ENCODE measurements at places on chromosomes 12 and 14.

GRCh38 chr12:52581066-52581465, 7.4 kb upstream of the KRT74 start:
- DNase-seq: no peak

GRCh38 chr12:121762269-121762668, 31.2 kb downstream of the RHOF start:
- DNase-seq: no peak

DNA sequence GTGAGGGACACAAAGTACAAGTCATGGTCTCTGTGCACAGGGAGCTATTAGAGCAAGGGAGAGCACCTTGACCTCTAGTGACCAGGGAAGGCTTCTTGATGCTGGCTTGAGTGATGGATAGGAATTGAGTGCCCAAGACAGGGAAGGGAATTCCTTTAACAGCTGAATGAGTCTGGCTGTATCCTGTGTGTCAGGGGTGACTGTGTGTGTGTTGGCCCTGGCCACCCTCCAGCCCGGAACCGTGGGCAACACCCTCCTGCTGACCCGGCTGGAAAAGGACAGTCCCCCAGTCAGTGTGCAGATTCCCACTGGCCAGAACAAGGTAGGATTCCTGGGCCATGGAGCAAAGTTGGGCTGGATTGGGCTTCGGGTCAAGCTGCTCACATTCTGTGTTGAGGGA, 5.5 kb upstream of the PFDN5 start:
- no peak for DNase-seq

GRCh38 chr12:120257041-120257821, 8.3 kb downstream of the PXN start:
- no peak for DNase-seq

DNA sequence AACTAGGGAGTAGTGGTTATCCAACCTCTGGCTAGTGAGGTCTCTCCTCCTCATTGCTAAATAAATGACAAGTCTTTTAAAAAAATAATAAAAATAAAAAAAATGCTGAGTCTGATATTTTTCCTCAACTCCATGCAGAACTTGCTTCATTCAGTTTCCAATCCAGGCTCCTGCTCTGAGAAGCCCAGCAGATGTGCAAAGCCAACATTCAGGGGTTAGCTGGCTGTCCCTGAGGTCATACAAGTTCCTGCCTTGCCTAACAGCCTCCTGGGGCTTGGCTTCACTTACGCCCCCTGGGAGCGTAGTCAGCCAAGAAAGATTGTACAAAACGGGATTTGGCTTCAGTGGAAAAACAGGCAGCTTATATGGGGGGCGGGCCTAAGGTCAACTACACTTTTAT, 23.3 kb downstream of the RTRAF start:
- no peak for DNase-seq

DNA sequence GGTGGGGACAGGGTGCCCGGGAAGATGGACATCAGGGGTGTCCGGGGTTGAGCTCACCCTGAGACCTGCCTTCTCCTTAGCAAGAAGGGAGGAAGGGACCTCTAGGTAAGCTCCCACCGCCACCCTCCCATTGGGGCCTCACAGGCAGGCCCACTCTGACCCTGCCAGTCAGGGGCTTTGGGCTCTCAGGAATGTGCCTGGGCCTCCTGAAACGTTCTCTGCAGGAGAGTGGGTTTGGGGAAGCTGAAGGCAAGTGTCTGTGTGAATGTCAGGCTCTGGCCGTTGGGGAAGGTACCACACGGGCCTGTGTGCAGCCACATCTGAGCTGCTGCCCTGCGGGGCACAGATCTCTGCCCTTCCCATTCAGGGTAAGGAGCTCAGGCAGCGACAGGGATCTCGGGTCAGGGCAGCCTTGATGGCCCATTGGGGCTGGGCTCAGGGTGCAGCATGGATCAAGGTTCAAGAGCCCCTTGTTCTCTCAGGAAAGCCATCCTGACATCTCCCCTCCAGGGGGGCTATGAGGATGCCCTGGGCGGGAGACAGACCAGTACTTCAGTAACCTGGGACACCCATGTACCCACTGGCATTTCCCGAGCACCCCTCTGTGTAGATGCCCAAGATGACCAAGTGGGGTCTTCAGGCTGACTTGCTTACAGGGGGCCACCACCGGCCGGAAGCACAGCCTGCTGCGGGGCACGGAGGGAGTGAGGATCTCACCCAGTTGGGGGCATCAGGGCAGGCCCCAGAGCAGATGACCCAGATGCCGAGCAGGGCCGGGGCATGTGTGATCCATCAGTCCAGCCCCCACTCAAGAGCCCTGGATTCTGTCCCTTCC, 29.7 kb downstream of the FAM222A start:
- no peak for DNase-seq

DNA sequence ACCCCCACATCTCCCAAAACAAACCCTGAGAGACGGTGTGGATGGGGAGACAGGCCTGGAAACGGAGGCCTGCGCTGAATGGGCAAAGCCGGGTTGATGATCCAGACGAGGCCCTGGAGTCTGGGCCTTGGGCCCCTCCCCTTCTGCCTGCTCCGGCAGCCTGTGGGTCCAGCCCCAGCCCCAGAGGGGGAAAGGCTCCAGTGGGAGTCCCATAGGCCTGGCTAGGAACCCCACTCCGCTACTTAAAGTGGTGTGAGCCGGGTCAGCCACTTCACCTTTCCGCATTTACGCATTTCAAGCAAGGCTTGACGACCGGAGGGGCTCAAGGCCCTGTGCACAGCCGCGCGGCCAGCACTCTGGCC, 695 bp upstream of the TNFAIP2 start:
- DNase-seq: no peak

- peak; percentile 18 for DNase-seq
Measured at GRCh38 chr12:89470741-89471509, 53.7 kb downstream of the GALNT4 start.

- DNase-seq: no peak
Measured at GRCh38 chr12:69417741-69418167, 52.4 kb upstream of the FRS2 start.

- no peak for DNase-seq
Measured at GRCh38 chr12:112595410-112595809, 176.7 kb downstream of the PTPN11 start.

GRCh38 chr12:101021911-101022388, 188.1 kb downstream of the SLC5A8 start:
- DNase-seq: no peak

GRCh38 chr12:53495903-53496751, 3.1 kb downstream of the MAP3K12 start:
- DNase-seq: no peak

DNA sequence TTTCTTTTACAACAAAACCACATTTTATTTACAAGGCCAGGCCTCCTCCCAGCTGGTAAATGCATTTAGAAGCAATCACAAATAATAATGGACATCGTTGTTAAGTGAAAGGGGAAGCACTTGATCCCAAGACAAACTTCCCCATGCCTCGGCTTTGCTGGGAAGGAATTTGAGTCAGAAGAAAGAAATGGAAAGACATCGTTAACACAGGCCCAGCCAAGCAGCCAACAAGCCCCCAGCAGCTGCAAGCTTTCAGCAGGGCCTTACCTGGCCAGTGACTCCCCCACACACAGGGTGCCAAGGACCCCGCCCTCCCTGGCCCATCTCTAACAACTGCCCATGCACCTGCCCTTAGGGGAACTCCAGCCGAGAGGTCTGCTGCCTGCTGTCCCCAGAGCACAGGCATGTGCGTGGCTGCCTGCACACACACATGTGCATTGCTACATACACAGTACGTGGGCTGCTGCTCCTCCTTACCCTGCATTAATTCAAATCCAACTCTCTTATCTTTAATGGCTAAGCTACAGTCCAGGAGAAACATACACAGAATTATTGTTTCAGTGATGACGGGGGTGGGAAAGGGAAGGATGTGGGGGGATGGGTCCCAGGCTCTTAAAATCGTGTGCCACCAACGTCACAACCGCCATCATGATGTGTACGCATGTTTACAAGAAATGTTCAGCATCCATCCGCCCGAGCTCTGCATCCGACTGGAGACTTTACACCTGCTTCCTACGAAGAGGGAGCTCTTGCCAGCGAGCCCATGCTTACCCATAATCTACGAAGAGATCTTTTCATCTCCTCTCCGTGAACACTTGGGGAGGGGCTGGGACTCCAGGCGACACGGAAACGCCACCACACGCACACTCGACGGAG, 9.8 kb downstream of the BCL11B start:
- no peak for DNase-seq

- DNase-seq: no peak
Measured at GRCh38 chr12:24561411-24561871, 387.5 kb downstream of the BCAT1 start.

DNA sequence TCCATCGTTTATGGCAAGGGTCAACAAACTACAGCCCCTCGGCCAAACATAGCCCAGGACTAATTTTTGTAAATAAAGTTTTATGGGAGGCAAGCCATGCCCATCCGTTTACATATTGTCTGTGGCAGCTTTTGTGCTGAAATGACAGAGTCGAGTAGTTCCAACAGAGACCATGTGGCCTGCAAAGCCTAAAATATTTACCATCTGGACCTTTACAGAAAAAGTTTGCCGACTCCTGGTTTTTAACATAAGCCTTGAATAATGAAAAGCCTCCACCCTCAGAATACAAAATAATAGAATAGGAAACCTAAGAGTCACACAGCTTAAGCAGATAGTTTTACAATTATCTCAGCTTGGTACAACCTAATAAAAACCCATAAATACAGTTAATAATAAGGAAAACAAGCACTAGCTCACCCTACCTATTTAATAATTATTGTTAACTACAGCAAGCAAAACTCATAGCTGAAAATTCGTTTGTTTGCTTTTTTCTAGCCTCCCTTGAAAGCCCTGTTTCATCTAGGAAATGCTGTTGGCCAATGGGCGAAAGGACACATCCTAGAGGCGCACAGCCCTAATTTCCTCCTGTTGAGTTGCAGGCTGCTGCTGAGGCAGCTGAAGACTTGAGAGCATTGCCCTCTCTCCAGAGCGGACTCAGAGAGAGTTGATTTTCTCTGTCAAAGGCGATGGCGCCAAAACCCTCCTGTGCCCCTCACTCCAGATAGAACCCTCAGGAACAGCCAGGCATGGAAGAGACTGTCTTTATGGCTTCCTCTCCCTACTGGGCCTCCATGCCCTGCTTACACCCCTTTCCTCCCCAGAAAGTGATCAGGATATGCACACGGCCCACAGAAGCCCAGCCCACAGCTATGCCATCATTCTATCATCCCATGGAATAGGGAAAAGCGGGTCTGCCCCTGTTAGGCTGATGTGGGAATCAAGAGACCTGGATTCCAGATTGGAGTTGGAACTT, 107.2 kb downstream of the DPF3 start:
- DNase-seq: no peak

DNA sequence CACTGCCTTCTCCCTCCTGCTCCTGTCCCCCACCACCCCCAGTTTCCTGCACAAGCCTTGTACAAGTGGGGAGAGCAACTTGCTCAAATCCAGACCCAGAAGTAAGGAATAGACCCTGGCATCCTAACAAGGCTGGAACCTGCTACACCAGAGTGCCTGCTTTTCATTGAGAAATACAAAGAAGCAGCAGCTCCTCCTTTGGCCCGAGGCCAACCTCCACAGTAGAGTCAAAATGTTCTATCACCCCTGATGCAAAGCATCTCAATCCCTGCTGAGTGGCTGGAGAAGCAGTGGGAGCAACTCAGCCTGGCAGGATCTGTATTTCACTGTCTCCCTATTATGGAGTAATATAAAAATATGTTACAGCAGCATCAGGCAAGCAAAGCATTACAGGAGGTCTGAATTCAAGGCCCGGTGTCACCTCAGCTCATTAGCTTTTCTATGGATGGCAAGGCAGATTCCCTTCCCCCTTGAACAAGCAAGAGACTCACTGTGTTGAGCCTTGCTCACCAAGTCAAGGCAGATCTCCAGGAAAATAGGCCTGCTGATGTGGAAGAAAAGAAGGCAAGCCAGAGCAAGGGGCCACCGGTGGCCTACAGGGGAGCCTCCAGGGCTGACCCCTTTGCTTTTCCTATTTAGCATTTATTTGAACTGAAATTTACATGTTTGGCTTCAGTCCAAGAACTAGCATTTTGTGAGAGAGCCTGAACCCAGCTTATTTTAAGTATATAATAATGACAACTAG, 186.3 kb upstream of the EGLN3 start:
- no peak for DNase-seq

- DNase-seq: no peak
Measured at GRCh38 chr14:88775532-88775931, 17.2 kb downstream of the EML5 start.

DNA sequence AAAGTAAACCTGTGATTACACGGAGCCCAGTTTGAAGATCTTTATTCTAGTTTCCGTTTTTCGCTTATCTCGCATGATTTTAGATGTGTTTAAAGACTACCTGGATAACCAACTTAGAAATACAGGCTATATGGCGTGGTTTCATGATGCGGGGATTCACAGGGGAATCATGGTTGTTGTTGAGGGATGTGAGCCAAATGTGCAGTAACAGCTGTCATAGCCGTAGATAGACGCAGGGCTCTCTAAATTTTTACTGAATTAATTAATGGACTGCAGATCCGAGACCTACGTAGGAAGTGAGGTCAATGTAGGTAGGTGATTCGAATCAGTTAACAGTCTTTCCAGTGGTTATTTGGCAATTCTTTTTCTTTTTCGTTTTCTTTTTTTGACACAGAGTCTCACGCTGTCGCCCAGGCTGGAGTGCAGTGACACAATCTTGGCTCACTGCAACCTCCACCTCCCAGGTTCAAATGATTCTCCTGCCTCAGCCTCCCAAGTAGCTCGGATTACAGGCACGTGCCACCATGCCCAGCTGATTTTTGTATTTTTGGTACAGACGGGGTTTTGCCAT, 144.9 kb upstream of the AMIGO2 start:
- DNase-seq: no peak

GRCh38 chr12:78050790-78051189, 220.1 kb downstream of the NAV3 start:
- no peak for DNase-seq

GRCh38 chr12:54522243-54522642, 24.7 kb downstream of the NCKAP1L start:
- DNase-seq: no peak

GRCh38 chr12:1559676-1560091, 34.7 kb downstream of the FBXL14 start:
- no peak for DNase-seq

DNA sequence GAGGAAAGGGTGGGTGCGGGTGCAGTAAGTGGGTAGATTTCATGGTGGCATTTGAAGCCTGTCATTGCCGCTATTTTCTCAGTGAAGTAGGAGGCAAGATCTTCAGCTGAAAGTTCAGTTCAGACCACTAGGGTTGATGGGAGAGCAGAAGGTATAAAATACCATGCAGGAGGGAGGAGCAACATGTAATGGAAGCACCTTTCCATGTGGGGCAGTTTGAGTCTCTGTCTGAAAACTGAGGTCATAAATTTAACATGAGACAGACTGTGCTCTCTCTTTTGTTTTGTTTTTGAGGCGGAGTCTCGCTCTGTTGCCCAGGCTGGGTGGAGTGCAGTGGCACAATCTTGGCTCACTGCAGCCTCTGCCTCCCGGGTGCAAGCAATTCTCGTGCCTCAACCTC, 22.7 kb downstream of the LRRC74A start:
- no peak for DNase-seq

DNA sequence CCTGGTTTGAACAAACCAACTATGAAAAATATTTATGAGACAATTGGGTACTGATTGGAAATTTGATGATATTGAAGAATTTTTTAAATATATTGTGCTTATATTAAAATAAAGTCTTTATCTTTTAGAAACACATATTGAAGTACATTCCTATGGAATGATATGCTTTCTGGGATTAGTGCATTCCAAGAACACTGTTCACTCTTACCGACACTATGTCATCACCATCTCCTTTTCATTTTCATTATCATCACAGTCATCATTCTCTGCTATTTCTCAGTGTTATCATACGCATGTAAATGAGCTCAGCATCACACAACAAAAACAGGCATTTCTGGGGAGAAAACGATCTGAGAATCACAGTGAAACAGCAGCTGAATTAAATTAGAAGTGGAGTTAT, 513.3 kb upstream of the CCDC196 start:
- no peak for DNase-seq

- DNase-seq: no peak
Measured at GRCh38 chr12:13437541-13437940, 241.0 kb downstream of the EMP1 start.

Measured in germinal center (tissue), 1 donor.